Posterior cingulate gyrus (tissue), 11 donors: ENCODE measurements at places on chromosomes 1 and 21.

GRCh38 chr1:145758116-145758515, 38.8 kb downstream of the CD160 start:
- no peak for DNase-seq

DNA sequence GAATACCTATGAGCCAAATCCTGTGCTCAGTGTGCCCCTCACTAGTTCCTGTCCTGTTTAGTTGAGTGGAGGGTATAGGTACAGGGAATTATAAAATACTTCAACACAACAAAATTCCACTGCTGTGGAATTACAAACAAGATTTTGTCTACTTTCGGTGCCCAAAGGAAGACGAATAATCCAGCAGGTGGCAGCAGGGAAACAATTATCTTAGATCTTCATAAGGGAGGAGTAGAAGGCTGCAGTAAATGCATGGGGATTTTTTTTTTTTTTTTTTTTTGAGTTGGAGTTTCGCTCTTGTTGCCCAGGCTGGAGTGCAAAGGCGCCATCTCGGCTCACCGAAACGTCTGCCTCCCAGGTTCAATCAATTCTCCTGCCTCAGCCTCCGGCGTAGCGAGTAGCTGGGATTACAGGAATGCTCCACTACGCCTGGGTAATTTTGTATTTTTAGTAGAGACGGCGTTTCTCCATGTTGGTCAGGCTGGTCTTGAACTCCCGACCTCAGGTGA, 2.0 kb upstream of the PIP5K1A start:
- DNase-seq = no peak

DNA sequence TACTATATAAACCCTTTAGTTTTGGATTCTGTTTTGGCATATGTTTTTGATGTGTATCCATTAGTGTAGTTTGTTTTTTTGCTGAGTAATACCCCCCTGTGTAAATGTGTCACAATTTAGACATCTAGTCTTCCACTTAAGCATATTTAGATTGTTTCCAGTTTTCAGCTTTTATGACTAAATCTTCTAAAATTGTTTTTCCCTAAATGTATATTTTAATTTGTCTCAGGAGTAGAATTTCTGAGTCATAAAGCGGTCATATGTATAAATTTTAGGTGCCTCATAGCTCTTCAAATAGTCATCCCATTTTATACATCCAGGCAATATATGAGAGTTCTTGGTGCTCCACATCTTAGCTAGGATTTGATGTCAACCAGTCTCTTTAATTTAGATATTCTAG, 1348.0 kb downstream of the MRPL39 start:
- no peak for DNase-seq

DNA sequence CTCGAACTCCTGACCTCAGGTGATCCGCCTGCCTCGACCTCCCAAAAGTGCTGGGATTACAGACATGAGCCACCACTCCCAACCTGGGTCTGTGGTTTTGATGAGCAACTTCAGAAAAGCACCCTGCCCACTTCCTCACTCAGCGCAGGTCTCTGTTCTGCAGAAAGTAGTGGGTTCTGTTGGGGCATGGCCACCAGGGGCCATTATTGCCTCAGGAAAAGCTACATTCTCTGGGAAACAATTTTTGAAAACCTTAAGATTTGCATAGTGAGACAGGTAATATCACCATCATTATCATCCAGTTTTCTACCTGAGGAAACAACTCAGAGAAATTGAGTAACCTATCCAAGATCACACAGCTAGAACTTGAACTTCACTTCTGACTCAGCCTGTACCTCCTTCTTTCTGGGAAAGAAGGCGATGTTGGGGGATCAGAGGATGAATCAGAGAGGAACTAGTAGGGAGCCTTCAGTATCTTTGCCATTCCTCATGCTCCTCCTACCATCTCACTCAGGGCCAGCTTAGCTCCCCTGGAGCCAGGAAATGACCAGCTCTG, 7.1 kb upstream of the NES start:
- no peak for DNase-seq

- DNase-seq = no peak
These were observed 1.5 kb upstream of the MCOLN3 start for GRCh38 chr1:85049735-85050166.

DNA sequence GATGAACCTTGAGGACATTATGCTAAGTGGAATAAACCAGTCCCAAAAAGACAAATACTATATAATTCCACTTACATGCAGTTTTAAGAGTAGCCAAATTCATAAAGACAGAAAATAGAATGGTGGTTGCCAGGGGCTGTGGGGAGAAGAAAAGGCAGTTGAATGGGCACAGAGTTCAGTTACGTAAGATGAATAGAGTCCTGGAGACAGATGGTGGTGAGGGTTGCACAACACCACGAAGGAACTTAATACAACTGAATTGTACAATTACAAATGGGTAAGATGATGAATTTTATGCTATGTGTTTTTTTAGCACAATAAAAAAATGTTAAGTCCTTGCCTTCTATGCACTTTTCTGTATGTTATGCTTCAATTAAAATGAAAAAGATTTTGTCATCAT, 66.6 kb downstream of the CD34 start:
- DNase-seq = no peak

GRCh38 chr21:46634966-46635323, 529 bp upstream of the PRMT2 start:
- no peak for DNase-seq

GRCh38 chr1:111955755-111956154, 33.7 kb downstream of the KCND3 start:
- DNase-seq = no peak

DNA sequence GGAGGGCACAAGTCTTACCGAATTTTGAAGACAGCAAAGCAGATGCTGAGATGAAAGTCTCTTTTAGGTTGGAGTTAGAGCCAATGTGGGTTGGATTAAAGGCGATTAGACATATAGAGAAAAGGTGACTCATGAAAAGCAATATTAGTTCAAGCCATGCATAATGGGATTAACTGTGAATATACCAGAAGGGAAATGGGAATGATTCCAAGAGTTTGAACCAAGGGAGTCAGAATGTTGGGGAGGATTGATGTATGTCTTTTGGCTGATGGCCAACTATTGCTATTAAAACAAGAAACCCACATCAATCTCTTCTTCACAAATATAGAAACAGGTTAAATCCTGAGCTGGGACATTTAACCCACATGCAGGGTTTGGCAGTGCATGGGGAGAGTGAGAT, 1.2 kb downstream of the HMGCS2 start:
- DNase-seq = no peak

DNA sequence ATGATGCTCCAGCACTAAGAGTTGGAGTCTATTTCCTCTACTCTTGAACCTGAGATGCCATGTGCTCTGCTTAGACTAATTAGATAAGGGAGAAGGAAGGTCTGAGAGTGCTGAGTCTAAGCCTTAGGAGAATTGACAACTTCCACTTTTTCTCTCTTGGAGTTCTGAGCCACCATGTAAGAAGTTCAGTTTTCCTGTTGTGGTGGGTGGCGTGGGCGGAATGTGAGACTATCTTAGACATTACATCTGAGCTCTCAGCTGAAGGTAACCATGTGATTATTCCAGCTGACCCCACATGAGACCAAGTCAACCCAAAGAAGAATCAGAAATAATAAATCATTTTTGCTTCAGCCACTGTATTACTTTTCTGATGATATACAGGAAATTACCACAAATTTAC, 404.5 kb upstream of the LRRC7 start:
- DNase-seq = no peak

DNA sequence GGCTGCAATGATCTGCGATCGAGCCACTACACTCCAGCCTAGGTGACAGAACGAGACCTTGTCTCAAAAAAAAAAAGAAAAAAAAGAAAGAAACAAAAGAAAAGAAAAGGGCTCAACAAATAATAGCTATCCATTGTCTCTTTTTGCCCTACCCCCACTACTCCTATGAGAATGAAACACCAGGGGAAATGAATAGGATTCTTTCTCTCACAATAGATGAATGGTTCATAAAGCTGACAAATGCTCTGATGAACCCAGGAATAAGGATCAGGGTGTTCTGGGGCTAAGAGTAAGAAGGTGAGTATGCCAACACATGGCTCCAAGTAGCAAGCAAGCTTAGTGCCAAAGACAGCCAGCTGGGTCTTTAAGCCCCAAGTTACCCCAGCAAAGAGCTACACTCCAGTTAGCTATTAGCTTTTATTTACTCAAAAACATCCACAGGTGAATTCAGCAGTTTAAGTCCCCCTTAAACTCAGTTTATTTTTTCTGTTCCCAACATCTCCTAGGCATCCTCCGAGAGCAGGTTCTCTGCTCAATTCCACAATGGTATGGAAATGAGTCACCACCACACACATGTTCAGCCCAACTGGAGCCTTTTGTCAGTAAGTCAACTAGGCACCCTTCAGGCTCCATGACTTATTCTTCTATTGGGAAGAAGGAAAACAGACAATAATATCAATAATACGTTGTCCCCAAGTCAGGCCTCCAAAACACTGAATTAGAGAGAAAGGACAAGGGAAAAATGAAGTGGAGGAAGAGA, 4.2 kb downstream of the ADORA3 start:
- no peak for DNase-seq

GRCh38 chr1:37764414-37764825, 500 bp downstream of the EPHA10 start:
- DNase-seq = peak; percentile 34

DNA sequence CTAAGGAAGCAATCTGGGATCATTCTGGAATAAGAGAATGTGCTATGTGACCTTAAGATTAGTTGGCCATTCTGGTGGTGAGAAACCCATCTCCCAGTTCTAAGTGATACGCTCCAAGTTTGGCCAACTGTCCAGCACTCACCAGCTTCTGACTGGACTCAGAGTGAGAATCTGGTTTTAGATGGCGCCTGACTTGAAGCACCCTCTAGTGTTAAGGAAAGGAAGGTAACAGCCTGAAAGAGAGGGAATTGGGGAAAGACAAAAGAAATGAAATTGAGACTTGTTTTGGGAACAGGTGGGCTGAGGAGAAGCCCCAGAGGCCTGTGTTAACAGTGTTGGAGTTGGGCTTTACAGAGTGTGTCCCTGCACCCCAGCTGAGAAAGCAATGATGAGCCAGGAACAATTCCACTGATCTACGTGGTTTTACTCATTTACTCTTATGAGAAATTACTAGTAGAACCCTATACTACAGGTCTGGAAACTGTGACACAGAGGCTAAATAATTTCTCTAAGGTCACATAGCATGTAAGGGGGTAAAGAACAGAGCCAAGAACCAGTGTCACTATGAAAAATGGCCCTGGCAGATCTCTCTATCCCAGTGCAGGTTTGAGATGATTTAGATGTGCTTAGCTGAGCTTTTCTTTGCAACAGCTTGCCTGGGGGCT, 9.3 kb upstream of the FCAMR start:
- no peak for DNase-seq

GRCh38 chr1:45787905-45788304, 15.5 kb upstream of the MAST2 start:
- no peak for DNase-seq

GRCh38 chr1:193275773-193276172, 89.4 kb upstream of the B3GALT2 start:
- no peak for DNase-seq

- no peak for DNase-seq
These were observed 12.5 kb downstream of the S100A7A start for GRCh38 chr1:153428791-153429190.

GRCh38 chr1:210696709-210697108, 368.0 kb downstream of the HHAT start:
- DNase-seq = no peak

DNA sequence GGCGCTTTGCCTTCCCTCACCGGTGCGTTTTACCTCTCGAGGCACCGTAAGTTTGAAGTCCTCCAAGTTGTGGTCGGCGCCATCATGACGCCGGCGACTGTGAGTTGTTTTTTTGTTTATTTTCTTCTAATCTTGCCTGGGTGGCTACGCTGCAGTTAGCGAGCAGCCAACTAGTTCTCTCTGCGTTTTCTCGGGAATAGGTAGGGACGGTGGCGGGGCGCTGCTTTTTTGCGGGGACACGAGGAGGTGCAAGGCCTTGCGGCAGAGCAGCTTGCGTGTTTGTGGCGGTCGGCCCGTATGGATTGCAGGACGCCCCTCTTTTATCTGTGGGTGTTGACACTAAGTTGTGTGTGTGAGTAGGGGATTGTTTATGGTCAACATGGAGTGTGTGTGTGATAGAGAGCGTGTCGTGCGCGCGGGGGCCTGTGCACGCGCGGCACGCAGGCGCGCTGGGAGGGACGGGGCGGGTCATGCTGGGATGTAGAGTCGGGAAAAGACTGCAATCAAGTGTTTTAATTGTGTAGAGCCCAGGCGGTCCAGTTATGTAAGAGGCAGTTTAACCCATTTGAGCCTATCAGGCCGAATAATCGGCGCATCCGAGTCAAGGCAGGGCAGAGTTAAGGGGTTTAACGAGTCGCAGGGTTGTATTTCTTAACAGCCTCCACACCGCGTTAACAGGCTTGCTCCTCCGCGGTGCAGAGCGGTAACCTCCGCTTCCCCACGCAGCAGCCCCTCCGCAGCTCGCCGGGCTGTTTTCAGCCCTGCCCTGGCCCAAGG, 1.2 kb upstream of the NEGR1 start:
- DNase-seq = peak; percentile 87

GRCh38 chr1:110443451-110443850, 7.5 kb upstream of the PROK1 start:
- DNase-seq = no peak

GRCh38 chr1:31620631-31621497, 3.4 kb downstream of the HCRTR1 start:
- no peak for DNase-seq

DNA sequence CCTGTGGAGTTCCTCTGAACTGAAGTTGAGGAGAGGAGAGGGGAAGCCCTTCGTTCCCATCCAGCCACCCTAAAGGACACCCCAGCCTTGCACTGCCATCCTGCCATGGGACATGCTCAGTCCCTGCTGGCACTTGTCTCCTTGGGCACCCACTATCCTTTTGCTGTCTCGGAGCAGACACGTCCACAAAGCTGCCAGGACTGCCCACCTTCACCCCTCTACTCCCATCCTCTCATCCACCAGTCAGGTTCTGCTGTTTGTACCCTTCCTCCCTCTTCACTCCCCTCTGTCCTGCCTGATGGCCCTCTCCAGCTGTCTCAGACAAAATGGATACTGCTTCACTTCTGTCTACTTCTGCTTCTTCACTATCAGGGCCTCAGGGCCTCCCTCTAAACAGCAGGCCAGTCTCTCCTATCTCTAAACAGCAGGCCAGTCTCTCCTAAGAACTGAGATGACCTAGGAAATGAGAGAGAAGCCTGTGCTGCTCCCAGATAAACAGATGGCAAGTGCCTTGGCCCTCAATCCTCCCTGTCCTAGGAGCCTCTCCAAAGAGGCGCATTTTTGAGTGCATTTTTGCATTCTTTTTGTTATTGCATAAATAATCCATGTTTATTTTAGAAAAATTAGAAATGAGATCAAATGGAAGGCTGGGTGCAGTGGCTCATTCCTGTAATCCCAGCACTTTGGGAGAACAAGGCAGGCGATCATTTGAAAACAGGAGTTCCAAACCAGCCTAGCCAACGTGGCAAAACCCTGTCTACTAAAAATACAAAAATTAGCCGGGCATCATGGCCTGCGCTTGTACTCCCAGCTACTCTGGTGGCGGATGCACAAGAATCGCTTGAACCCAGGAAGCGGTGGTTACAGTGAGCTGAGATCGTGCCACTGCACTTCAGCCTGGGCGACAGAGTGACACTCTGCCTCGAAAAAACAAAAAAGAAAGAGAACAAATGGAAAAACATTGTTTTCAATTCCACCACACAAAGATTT, 4.4 kb upstream of the PYCR2 start:
- DNase-seq = no peak

- no peak for DNase-seq
These were observed 1.9 kb downstream of the FGGY start for GRCh38 chr1:59298710-59299346.

- DNase-seq = peak; percentile 62
These were observed 21.9 kb upstream of the ARF1 start for GRCh38 chr1:228060458-228061190.
